ENCODE measurements at places on chromosomes 12 and 14.

GRCh38 chr12:10618338-10618987 is 5.1 kb upstream of the MAGOHB start:
- DNase-seq = no peak

DNA sequence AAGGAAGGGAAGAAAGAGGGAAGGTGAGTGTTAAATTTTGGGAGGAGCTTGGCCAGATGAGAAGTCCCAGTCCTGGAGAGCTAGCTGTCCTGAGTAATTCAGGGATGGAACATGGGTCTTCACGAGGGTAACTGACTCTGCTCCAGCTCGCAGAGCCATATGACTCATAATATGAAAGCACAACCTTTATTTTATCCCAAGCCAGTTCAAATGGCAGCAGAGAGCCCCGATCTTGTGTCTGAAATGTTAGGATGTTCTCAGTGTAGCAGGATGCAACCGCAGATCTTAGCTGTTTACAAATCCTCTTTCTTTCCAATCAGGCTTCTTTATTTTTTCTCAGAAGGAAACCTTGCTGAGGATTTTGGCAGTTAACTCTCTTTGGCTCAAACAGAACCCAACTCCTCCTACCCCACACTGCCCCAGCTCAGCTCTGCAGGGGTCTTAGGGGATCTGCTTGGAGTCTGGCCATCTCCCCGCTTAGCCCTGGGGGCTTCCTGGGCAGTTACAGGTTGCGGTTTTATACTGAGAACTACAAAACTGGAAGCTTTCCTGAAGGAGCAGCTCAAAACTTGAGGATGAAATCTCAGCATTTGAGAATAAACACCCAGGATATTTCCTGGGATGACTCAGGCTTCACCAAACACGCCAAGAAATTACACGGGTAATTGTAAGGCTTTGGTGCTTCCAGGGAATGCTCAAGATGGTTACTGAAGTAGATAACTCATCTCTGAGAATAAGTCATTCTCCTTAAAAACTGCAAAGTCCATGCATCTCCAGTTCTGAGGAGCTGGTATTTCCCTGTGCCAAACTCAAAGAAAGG is 92.5 kb downstream of the VCPKMT start:
- no peak for DNase-seq

GRCh38 chr14:99432485-99432884 is 48.2 kb downstream of the SETD3 start:
- DNase-seq = no peak

DNA sequence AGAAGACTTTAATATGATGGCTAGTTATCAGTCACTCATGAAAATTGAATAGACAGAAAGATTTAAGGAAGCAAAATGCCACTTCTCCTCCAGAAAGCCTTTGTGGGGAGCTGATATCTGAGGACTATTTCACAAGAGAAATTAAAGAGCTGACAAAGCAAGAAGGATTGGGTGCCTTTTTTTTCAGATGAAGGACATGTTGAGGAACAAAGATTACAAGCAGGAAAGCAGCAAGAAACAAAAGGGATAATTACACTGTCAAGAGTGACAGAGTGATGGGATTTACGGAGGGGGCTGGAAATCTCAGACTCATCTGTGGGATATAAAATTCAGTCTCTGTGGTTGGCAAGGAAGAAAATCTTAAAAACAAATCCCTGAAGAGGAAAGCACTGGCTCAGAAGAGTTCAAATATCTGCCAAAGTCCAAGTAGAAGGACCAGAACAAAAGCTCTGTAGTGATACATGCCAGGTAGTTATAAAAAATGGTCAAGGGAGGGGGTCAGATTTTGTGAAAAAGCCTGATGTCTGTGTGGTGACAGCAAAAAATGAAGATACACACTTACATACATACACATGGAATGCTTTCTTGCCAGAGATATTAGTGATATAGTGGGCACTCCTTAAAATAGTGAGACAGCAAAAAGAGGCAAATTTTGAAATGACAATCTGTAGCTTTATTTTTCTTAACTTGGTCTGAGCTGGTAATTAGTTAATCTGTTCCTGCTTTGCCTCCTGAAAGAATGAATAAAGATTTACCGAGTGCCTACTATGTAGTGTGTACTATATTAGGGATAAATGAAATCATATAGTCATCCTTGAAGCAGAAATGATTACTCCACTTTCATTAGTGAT is 62.9 kb downstream of the EPS8 start:
- DNase-seq = no peak

DNA sequence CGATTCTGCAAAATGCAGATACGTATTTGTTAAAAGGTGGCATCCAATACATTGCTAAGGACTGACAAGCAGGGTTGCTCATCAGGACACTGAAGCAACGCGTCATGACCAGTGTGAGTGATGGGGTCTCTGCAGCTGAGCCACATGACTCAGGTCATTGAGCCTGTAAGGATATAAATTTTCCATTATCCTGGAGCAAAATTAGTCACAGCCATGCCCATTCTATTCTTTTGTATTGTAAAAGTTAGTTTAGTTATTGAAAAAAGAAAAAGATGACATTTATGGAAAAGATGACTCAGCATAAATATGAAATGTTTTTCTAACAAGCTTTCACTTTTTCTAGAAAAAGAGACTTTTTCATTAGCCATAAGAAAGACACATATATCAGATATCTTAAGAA is 268.0 kb upstream of the TMEM132C start:
- DNase-seq = no peak

DNA sequence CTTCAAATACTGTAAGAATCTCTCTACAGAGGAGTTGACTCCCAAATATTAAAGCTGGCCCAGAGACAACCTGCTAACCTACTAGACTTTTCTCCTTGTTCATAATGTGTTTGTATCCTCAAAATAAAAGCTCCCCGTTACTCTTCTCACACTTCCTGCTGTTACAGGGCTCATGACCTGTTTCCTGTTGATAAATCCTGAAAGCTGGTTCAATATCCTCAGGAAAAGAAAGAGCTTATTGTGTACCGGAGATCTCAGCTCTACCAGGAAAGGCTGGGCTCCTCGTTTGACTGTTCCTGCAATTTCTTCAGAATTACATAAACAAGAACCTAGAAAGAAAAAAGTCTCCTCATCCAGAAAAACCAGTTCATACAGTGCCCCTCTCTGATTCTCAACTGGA is 30.8 kb downstream of the CLEC1A start:
- no peak for DNase-seq

- DNase-seq = no peak
Measured at GRCh38 chr12:8911606-8912268, 2.6 kb upstream of the PHC1 start.
